ENCODE measurements at places on chromosomes 4 and X.
A peak's percentile ranks its signal among the peaks of the same experiment; 100 is the strongest.

- no peak for DNase-seq
Observed at GRCh38 chr4:154719087-154719486, 24.7 kb upstream of the LRAT start.

DNA sequence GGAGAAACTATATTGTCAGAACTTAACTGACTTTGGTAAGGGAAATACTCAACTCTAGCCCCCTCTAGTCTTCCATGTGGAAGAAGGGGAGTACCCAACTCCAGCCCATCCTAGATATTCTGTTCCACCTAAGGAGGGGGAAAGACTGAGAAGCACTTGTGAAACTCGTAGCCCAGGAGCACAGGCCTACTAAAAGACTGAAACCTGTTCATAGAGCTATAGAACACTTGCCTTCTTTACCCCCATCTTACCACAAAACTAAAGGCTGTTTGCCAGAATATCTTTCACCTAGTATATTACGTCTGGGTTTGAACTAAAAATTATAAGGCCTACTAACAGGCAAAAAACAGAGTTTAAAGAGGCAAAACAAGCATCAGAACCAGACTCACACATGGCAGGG is 15.5 kb downstream of the CLDN22 start:
- DNase-seq: no peak

DNA sequence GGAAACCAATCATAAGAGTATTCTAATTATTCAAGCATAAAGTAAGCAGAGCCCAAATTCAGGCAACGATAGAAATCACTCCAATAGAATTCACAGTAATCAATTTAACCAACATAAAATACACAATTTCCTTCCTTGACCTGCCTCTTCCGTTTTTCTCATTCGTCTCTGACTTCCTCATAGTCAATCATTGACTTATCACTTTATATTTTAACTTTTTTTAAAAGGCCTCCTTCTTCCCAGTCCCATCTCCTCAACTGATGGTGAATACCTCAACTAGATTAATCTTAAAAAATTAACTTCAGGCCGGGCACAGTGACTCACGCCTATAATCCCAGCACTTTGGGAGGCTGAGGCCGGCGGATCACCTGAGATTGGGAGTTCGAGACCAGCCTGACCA is 13.3 kb downstream of the CNOT6L start:
- DNase-seq: no peak

- DNase-seq: peak; percentile 77
Observed at GRCh38 chr4:163161536-163162205, 5.0 kb downstream of the NAF1 start.

DNA sequence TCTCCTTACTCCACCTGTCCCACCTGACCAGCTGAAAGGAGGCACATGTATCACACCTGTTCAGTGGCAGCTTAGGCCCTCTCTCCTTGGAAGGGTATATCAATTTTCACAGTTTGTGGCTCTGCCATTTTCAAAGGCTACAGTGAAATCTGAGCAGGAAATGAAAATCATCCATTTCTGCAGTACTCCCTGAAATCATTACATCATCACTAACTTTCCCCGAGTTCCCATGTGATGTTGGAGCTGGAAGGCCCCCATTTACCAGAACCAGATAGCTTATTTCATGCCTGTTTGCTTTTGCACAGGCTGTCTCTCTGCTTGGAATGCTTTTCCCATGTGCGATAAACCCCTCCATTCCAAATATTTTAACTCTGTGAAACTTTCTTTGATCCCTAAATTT is 31.0 kb upstream of the STX18 start:
- DNase-seq: peak; percentile 64

DNA sequence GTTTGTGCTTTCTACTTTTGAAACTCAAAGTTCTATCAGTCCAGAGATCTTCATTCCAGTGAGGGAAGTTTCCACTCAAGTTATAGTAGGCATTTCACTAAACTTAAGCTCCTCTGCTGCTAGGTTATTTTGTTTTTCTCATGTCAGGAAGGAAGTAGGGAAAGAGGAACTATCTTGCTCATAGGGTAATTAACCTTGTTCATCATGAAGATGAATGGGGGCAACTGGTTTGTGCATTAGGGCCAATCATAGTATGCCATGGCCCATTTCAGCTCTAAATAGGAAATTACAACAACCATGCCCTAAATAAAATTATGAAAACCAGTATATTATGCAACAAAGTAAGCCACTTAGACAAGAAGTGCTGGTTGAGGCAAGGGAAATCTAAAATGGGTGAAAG is 804.7 kb upstream of the NDST4 start:
- no peak for DNase-seq

DNA sequence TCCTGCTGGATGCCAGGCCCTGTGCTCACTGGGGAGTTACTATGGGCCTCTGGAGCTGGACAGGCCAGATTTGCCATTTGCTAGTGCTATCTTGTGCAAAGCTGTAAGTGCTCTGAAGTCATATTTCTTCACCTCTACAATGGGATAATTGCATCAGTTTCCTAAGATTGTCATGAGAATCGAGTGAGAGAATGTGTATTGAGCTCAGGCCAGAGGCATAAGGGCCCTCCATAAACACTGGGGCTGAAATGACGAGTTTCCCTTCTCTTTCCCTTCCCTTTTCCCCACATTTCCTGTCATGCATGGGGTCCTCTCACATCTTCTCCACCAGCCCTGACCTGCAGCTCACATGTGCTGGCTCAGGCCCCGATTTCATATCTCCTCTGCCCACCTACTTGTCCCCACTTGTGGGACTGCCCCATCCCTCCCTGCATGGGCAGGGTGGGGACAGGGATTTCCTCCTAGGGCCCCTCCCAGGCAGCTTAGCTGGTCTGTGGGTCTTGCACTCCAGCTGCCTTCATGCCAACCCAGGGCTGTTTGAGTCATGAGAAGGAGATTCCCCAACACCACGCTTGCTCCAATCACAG is 358.8 kb downstream of the MID1IP1 start:
- DNase-seq: peak; percentile 92

- no peak for DNase-seq
Observed at GRCh38 chr4:109432203-109432602, 1.4 kb upstream of the SEC24B start.

DNA sequence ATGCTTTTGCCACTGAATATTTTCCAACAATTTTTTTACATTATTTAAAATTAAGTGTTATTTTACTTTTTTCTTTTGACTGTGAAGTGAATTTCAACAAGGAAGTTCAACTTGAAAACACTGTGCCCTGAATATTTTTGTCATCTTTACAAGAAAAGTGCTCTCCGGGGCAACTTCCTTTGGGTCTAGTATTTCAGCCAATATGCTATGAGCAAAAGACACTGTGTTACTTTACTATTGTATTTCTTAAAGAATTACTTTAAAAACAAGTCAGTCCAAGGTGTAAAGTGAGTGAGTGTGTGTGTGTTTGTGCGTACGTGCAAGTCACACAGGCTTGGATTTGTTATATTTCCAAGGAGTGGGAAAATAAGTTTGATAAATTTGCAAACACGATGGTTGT is 7.6 kb upstream of the USP53 start:
- DNase-seq: no peak

- DNase-seq: no peak
Observed at GRCh38 chrX:133440081-133440796, 24.9 kb upstream of the GPC4 start.

DNA sequence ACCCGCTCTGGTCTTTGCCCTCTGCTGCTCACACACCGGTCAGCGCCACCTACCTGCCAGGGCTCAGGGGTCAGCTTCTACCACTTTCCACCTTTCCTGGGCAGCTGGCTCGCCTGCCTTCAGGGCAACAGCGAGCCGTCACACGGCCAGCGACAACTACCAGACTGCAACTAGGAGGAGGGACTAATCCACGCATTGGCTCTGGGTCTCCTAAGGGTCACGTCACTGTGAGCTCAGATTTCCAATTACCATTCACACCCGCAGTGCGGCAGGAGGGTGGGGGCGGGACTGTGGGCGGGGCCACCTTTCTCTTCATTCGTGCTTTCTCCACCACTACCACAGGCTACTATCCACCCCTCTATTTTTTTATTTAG is at the start of gene BEX5:
BEX5 (minus strand) TSS at position 172 of the 374 bp plus-strand sequence. CDS start 1,712 bp downstream, outside the sequence.
- DNase-seq: peak; percentile 22

DNA sequence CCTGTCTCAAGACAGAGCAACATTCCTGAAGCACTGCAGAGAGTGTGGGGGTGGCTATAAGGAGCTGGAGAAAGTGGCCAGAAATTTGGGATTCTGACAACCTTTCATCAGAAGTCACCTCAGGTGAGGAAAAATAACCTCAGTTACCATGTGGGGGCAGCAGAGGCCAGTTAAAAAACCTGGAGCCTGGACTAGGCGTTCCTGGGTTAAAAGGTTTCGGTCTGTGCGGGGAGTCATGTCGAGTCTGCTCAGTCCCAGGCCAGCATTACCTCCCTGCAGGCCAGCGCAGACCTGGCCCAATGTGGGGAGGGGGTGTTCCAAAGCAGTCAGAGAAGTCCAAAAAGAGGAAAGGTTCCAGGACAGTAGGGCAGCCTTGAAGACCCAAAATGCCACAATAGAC is 10.9 kb upstream of the NALF2 start:
- peak; percentile 4 for DNase-seq

DNA sequence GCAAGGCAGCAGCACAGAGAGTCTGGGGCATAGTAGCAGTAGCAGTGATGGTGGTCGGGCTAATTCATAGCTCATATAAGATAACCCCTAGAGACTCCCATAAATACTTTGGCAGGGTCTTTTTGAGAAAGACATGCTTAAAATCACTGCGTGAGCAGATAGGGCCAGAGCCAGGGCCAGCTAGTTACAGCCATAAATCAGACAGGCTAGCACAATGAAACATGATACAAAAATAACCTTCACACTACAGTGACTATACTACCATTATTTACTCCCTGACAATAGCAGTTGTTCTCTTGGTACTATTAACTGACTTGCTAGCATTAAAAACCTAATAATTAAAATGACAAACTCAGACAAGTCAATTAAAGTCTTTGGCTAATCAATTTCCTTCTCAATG is 295.9 kb downstream of the SMARCA1 start:
- DNase-seq: no peak

DNA sequence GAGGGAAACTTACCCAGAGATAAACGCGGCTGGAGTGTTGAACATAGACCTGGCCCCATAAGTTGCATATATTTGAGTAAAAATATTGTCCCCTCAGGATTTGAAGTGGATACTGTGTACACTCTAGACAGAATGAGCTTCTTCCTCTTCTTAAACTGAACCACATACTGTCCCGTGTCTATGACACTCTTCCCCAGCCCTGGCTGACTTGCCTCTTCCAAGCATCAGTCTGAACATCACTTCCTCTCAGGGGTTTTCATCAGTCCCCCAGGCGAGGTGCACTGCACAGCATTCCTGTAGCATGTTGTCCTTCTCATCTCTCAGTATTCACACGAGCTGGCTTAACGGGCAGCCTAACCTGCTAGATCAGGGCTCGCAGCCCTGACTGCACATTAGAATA is 80.5 kb upstream of the TMEM150C start:
- peak; percentile 70 for DNase-seq

DNA sequence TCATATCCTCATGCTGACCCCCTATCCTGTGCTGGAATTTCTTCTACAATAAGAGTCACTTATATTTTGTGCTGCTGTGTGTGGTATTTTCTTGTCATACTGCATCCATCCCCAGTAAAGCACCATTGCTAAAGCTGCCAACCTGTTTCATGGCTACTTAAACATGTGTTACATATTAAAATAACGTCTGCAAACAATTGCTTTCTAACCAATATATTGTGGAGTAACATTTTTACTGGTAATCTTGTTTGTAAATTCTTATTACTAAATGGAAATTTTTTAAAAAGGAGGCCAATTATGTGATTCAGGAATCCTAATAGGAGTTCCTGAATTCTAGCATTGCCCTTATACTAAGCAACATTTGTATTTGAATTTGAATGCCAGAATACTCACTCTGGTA is 160.3 kb upstream of the VEGFC start:
- DNase-seq: no peak

DNA sequence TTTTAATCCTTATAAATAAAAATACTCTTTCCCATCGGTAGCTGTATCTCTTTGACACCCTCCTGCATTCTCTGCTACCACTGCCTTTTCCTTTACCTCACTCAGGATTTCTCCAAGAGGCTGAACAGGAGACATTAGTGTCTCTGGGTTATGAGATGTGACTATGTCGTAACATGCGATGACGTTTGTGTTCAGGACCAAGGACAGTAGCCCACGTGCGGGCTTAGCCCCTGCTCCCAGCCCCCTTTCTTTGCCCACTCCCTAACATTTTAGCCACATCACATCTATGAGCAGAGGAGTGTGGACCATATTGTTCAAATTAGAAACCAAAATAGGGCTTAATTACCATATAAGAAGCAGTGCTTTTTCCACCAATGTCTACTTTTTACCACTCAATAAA is 369.3 kb downstream of the FBXW7 start:
- peak; percentile 5 for DNase-seq

DNA sequence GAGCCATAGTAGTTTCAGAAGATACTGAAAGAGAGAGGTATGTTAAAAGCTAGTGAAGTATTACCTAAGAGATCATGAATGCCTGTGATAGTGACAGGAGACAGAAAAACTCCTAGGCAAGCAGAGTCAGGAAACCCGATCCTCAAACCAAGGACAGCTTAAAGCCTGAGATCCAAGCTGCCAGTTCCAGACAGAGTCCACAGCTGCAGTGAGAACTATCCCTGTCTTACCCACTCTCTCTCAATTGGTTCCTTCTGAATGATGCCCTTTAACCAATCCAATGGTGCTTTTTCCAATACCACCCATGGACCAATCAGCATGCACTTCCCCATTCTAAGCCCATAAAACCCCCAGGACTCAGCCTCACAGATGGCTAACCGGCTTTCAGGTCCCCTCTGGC is 90.4 kb upstream of the PCDH10 start:
- no peak for DNase-seq

Data from inflammatory macrophage treated with lipopolysaccharide for 1 hour (primary cell).